ENCODE measurements at places on chromosomes 2 and 18. TPM values are rescaled to one million over a fixed set of nuclear protein-coding genes. Genes with fewer than 3 reads are reported as not detected.

DNA sequence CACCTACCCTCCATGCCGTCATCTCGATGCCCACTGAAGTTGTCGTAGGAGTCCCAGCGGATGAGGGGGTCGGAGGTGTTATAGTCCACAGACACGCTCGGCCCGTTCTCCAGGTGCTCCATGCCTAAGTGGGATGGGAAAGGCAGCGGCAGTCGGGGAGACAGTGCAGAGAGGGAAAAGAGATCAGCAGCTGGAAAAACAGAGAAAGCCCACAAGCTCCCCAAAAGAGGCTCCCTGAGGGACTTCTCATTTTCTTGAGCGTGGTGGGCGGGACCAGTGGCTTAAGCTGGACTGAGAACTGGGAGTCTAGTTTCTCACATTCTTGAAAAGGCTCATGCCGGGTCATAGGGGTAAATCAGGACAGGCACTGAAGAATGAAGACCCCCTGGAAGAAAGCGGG is 121.9 kb downstream of the TNS1 start:
- H3K4me3 ChIP-seq, result no peak overlapping the region
- peaks cover 10% of the 10 kb centered on the region for H3K27me3 ChIP-seq
- no peak for DNase-seq
- H3K27ac ChIP-seq, result no peak overlapping the region
- H3K4me1 ChIP-seq, result no peaks in the 10 kb centered on the region
- no peaks in the 10 kb centered on the region for H3K36me3 ChIP-seq

DNA sequence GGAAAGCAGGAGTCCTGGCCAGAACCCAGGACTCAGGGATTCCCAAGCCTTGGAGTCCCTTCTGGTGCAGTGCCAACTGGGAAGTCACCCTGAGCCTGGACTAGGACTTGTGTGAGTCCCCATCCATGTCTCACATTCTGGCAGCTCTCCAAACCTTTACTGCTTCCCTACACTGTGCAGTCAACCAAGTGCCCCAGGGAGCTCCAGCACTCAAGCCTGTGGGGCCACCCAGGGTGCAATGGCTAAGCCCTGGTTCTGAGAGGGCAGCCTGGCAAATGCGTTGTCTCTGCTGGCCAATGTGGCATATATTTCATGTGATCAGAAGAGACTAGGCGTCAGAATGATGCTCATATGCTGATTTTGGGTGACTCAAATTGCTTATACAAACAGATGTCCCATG is 223.4 kb downstream of the SP3 start:
- no peaks in the 10 kb centered on the region for H3K4me1 ChIP-seq
- DNase-seq, result no peak

- no peaks in the 10 kb centered on the region for H3K36me3 ChIP-seq
- H3K4me3 ChIP-seq, result no peak overlapping the region
- H3K4me1 ChIP-seq, result no peaks in the 10 kb centered on the region
- no peak for DNase-seq
Observed at GRCh38 chr2:60213865-60214625, 339.4 kb downstream of the BCL11A start.

DNA sequence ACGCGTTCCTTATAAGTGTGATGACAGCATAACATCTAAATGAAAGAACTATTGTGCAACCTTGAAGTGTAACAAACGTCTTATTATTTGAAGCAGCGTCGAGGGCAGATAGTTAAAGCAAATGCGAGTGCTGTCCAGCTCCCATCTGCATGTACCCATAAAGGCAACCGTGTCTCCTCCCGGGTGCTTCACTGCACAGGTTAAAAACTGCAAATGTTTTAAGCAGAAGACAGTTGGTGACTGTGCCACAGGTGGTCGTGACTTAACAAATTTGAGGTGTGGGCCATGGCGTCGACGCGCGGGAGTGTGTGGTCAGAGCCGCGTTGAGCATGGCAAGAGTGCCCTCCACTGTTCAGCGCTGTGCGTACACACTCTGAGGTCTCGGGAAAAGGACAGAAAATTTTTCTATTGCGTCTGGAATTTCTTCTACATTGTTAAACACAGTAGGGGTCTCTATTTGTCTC is 6.4 kb downstream of the SALL3 start:
- H3K27ac ChIP-seq, result no peak overlapping the region
- H3K27me3 ChIP-seq, result peaks cover 72% of the 10 kb centered on the region
- H3K4me1 ChIP-seq, result peaks cover 17% of the 10 kb centered on the region

GRCh38 chr2:96175951-96176350 is 30.7 kb upstream of the DUSP2 start:
- no peak overlapping the region for H3K27ac ChIP-seq
- no peaks in the 10 kb centered on the region for H3K36me3 ChIP-seq
- DNase-seq, result no peak
- no peak overlapping the region for H3K4me3 ChIP-seq
- H3K27me3 ChIP-seq, result no peaks in the 10 kb centered on the region

DNA sequence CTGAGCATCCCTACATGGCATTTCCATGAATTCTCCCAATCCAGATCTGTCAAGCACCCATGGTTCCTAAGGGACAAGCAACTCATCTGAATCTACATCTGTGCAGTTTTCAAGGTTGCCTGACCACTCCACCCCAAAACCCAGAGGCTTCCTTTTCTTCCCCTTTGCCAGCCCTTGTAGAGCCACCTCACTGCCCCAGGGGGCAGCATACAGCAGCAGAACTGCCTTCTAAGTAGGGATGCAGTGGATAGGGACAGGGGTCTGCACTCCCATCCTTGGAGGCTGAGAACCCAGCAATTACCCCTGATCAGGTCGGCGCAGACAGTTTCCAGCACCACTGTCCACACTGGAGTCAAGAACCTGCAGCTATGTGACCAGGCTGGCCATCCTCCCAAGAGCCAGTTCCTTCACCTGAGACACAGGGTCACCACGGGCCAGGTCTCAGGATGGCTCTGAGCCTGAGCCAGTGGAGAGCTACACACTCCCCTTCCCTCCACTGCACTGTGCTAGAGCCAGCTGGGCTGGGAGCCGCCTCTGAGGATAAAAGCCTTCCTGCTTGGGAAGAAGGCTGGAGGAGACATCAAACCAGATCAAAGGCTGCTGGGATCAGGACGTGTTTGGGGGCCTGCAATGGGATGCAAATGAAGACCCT is 283.1 kb downstream of the CELF4 start:
- H3K36me3 ChIP-seq, result no peaks in the 10 kb centered on the region
- H3K27ac ChIP-seq, result no peak overlapping the region
- no peaks in the 10 kb centered on the region for H3K27me3 ChIP-seq
- no peaks in the 10 kb centered on the region for H3K4me1 ChIP-seq
- DNase-seq, result no peak

DNA sequence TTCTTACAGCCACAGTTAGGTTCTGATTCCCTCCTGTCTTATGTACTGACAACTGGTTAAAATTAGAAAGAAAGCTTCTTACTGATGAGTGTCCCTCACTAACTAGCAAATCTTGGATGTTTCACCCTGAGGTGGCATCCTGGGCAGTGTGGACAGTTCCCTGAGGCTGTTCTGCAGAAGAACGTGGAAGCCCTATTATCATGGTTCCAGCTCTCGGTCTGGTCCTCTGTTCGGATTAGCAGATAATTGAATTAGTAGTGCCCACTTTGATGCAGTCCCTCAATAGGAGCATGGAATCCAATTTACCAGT is 381.7 kb upstream of the NT5C1B start:
- H3K4me3 ChIP-seq, result no peak overlapping the region
- no peak overlapping the region for H3K27ac ChIP-seq
- H3K27me3 ChIP-seq, result no peaks in the 10 kb centered on the region
- H3K36me3 ChIP-seq, result no peaks in the 10 kb centered on the region
- no peaks in the 10 kb centered on the region for H3K4me1 ChIP-seq

DNA sequence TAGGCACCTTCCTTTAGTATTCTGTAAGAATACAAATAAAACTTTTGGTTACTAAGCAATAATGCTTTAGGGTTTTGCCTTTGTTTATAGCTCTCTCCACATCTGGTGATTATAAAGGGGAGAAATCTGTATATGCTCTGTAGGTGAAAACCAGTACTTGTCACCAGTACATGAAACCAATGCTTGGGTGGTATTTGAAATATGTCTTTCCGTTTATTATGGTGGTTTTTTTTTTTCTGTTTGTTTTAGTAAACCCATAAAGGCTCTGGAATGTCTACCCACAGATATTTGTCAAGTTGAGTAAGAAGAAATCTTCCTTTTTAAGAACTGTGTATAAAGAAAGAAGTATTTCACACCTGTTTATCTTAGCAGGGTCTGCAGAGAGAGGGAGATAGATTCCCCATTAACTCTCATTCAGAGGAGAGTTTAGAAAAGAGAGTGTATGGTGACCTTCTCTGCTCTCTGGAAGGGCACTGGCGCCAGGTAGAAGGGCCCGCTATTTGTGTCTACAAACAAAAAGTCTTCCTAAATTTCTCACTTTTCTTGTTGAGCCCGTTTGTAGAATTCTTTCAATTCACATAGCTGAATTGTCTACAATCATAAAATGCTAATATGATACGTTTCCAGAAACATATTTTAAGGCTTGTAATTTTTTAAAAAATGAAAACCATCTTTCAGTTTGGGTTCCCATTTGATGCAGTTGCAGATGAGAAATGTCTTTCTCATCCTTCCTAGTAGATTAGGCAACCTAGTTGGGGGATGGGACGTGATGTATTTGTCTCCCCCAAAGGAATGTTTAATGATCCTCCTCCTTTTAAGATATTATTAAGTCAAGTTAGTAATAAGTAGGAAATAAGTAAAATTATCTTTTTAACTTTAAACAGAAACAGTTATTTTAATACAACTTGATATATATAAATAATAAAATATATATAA is 33.9 kb downstream of the MAP3K20 start:
- DNase-seq, result no peak
- H3K4me1 ChIP-seq, result peaks cover 5% of the 10 kb centered on the region
- peaks cover 17% of the 10 kb centered on the region for H3K27me3 ChIP-seq
- no peak overlapping the region for H3K27ac ChIP-seq
- no peaks in the 10 kb centered on the region for H3K36me3 ChIP-seq
- no peak overlapping the region for H3K4me3 ChIP-seq

DNA sequence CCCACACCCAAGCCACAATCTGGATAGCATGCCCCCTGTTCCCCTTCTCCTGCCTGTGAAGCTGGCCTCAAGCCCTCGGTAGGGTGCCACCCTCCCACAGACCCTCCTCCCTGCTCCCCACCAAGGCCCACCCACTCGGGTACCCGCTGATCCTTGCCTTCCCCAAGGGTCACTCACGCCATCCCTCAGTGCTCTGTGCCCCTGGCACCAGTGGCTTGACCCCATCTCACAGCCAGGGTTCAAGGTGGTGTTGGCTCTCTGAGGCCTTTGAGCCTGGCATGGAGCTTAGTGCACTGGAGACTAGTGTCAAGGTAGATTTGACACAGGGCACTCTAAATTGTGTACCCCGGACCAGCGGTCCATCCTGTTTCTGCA is 11.9 kb downstream of the ADRA2B start:
- H3K4me1 ChIP-seq, result no peaks in the 10 kb centered on the region
- H3K36me3 ChIP-seq, result peaks cover 6% of the 10 kb centered on the region
- no peak overlapping the region for H3K4me3 ChIP-seq
- no peak for DNase-seq
- H3K27ac ChIP-seq, result no peak overlapping the region

- H3K4me1 ChIP-seq, result peaks cover 4% of the 10 kb centered on the region
- DNase-seq, result no peak
- no peaks in the 10 kb centered on the region for H3K27me3 ChIP-seq
- no peak overlapping the region for H3K4me3 ChIP-seq
Observed at GRCh38 chr18:35131387-35132020, 90.3 kb downstream of the MAPRE2 start.

DNA sequence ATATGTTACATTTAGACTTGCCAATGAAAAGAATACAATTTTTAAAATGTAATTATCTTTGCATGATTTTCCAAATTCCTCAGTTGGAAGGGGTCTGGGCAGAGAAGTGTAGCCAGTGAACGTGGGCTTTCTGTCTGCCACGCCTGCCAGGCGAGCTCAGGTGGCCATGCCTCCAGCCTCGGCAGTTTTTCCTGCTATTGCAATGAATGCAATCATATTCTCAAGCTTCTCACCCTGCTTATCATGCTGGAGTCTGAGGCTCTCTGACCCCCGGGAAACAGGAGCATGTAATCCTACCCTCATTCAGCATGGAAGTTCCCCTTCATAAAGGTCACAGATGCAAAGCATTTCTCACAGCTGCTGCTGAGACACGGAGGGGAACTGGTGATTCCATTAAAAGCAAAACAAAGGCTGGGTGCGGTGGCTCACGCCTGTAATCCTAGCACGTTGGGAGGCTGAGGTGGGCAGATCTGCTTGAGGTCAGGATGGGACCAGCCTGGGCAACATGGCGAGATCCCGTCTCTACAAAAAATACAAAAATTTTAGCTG is 154.8 kb downstream of the MBP start:
- no peak overlapping the region for H3K27ac ChIP-seq
- DNase-seq, result no peak
- H3K36me3 ChIP-seq, result no peaks in the 10 kb centered on the region
- no peak overlapping the region for H3K4me3 ChIP-seq

- H3K27ac ChIP-seq, result no peak overlapping the region
- peaks cover 5% of the 10 kb centered on the region for H3K4me1 ChIP-seq
- H3K4me3 ChIP-seq, result no peak overlapping the region
- no peak for DNase-seq
- H3K27me3 ChIP-seq, result peaks cover 40% of the 10 kb centered on the region
- peaks cover 1% of the 10 kb centered on the region for H3K36me3 ChIP-seq
Observed at GRCh38 chr2:43832457-43832856, 6.2 kb downstream of the ABCG5 start.

GRCh38 chr2:113675875-113676274 is 48.8 kb downstream of the RABL2A start:
- no peak for DNase-seq
- no peaks in the 10 kb centered on the region for H3K36me3 ChIP-seq
- H3K27me3 ChIP-seq, result no peaks in the 10 kb centered on the region
- H3K4me3 ChIP-seq, result no peak overlapping the region
- H3K4me1 ChIP-seq, result peaks cover 4% of the 10 kb centered on the region

GRCh38 chr2:217260441-217261115 is 400.7 kb upstream of the TNP1 start:
- no peak overlapping the region for H3K27ac ChIP-seq
- H3K4me3 ChIP-seq, result no peak overlapping the region
- peaks cover 2% of the 10 kb centered on the region for H3K36me3 ChIP-seq
- DNase-seq, result no peak
- H3K4me1 ChIP-seq, result no peaks in the 10 kb centered on the region
- H3K27me3 ChIP-seq, result peaks cover 6% of the 10 kb centered on the region

DNA sequence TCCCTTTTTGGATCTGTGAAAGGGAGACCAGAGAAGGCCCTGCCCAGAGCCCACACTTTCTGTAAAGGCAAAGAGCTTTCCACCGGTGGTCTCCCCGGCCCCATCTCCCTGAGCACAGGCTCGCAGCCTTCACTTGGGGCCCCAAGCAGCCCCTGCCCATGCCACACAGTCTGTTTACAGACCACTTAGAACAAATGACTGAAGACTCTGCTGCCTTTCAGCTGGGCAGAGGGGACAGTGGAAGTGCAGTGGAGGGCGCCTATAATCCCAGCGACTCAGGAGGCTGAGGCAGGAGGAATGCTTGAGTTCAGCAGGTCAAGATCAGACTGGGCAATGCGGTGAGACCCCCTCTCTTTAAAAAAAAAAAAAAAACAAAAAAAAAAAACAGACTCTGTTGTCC is 28.9 kb downstream of the SERTAD2 start:
- H3K4me3 ChIP-seq, result no peak overlapping the region
- no peaks in the 10 kb centered on the region for H3K27me3 ChIP-seq
- H3K4me1 ChIP-seq, result no peaks in the 10 kb centered on the region
- no peak overlapping the region for H3K27ac ChIP-seq
- no peak for DNase-seq
- no peaks in the 10 kb centered on the region for H3K36me3 ChIP-seq

GRCh38 chr2:105926960-105927678 is 182.4 kb downstream of the NCK2 start:
- H3K27ac ChIP-seq, result peak overlapping the region; percentile 46
- H3K4me1 ChIP-seq, result peaks cover 60% of the 10 kb centered on the region

Gene DYNAP
- not detected for total RNA-seq

Gene ACMSD
- total RNA-seq, result not detected

Gene EPG5
- total RNA-seq, result 22.2 TPM

Gene SLC9A4
- total RNA-seq, result not detected

Gene NPHP1
- total RNA-seq, result 1.8 TPM

Gene MYCN
- total RNA-seq, result 0.12 TPM

Gene BIN1
- 87.3 TPM for total RNA-seq

Gene DPP10
- total RNA-seq, result not detected
